Stimulated activated CD8-positive, alpha-beta memory T cell treated with anti-CD3 and anti-CD28 coated beads, Interleukin-15, amount 100 ng/mL, for 48 hours (primary cell): ENCODE measurements at places on chromosomes 2 and 18.

- DNase-seq: no peak
Observed at GRCh38 chr2:119196301-119197125, 27.1 kb upstream of the STEAP3 start.

DNA sequence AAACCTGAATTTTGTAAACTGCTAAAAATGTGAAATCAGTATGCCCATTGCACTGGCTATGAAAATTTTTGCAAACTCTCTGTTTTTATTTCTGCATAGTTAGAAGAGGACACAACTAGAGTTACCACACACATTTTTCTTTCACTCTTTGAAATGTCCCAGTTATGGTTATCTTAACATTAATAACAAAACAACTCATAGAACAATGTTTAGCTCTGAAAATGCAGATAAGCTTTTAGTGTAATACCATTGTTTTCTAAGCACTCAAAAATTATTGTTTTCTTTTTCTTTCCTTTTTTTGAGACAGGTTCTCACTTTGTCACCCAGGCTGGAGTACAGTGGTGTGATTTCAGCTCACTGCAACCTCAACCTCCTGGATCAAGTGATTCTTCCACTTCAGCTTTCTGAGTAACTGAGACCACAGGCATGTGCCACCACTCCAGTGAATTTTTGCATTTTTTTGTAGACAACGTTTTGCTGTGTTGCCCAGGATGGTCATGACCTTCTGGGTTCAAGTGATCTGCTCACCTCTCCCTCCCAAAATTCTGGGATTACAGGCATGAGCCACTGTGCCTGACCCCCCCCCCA lies 1204.5 kb upstream of the ZEB2 start:
- no peak for DNase-seq

DNA sequence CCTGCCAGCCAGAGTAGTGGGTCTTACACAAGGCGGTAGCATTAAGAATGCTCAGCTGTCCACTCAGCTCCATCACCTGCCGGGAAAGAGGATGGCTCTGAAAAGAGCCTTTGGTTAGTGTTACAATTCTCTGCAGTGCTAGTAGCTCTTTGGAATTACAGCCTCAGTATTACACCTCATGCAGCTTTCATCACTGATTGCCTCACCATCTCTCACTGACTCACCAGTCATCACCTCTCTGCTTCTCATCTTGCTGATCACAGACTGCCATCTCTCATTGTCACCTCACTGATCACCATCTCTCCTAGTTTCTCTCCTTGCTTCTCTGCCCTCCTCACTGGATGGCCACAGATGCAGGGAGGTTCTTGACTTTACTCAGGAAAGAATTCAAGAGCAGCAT lies 573.5 kb upstream of the SETBP1 start:
- DNase-seq: no peak

GRCh38 chr18:75206452-75207309 lies 2.3 kb downstream of the PTGR3 start:
- DNase-seq: no peak

- DNase-seq: no peak
Observed at GRCh38 chr2:152493417-152493816, 158.4 kb downstream of the FMNL2 start.
